Dorsolateral prefrontal cortex (tissue), 122 donors: ENCODE measurements at places on chromosomes 2 and 18.

- no peak for DNase-seq
These were observed 75.7 kb downstream of the ZAP70 start for GRCh38 chr2:97788986-97789644.

DNA sequence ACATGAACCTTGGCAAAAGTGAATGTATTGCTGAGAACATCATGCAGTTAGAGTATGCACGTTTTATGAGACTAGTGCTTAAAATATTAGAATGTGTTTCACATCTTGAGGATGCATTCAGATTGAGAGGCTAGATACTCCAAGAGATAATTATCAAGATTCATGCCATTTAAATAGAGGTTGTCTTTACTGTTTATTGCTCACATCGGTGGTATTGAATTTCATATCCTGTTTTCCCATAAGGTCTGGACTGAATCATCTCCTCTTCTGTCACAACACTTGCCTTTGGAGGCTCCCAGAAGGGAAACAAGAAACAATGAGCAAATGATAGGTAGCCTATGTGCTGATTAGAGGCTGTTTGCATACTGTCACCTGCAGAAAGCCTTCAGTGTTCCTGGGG, 83.8 kb downstream of the CLHC1 start:
- no peak for DNase-seq

DNA sequence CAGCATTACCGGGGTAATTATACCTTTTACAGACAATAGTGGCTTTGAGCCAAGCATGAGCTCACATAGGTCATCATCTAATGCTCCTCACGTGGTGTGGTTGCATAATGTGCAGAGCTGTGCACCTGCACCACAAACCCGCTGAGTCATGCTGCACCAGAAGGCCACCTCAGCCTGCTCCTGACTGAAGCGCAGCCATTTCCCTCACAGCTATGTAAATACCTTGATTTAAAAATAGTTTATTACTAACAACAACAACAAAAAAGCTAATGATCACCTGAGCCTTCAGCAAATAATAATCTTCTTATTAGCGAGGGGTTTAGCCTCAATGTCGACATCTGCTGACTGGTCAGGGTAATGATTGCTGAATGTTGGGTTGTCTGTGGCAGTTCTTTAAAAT, 238.8 kb downstream of the MBD5 start:
- DNase-seq, result no peak

- DNase-seq, result no peak
These were observed 18.8 kb upstream of the RMP24 start for GRCh38 chr18:35953688-35954087.

- no peak for DNase-seq
These were observed 90.6 kb downstream of the SGPP2 start for GRCh38 chr2:222514901-222515300.

- no peak for DNase-seq
These were observed 164.4 kb downstream of the PRPF40A start for GRCh38 chr2:152552888-152553287.

DNA sequence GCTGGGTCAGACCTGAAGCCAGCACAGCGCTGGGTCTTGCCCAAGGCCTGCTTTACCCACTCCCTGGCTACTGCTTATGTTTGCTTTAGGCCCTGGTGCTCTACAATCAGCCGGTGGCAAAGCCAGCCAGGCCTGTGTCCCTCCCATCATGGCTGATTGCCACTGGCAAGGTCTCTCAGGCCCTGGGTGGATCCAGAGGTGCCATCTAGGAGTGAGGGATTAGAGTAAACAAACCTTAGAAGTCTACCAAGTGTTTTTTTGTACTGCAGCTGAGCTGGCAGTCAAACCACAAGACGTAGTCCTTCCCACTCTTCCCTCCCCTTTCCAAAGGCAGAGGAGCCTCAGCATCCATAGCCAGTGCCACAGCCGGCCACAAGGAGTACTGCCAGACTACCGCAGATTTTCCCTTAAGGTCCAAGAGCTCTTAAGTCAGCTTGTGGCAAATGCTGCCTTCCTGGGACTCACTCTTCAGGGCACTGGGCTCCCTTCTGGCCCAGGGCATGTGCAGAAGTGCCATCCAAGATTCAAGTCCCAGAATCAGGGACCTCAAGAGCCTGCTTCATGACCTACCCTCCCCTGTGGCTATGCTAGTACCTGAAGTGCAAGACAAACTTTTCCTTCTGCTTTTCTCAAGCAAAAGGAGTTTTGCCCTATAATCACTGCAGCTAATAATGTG, 20.0 kb downstream of the IL1RL2 start:
- no peak for DNase-seq

DNA sequence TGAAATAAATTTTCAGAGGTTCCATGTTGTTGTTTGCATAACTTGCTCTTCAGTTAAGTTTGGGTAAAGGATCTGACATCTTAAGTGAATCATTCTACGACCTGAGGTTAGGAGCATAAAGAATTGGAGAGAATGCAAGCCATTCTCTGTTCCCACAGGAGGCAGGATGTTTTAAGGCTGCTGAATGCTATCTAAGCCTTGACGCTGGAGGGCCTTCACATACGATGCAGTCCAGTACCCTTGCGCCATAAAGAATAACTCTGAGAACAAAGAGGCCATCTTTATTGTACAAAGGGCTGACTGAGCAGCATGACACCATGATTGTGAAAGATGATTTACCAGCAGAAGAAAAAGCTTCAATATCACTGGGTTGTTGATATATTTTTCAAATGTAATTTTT, 198.4 kb downstream of the NYAP2 start:
- DNase-seq, result no peak

DNA sequence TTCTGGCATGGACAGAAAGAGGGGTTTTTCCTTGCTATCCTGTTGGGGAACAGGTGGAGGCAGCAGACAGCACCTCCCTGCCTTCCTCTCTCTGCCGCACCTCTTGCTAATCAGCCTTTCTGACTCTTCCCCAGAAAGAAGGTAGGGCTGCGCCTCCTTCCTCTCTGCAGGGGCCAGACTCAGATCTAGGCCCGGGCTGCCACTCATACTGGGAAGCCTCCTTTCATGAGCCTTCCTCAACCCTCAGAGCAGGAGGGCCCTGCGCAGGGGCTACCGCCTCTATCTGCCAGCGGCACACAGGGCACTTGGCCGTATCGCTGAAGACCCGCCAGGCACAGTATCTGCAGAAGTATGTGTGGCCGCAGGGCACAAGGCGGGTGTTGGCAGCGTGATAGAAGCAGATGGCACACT, 7.1 kb downstream of the NEURL3 start:
- DNase-seq, result no peak

DNA sequence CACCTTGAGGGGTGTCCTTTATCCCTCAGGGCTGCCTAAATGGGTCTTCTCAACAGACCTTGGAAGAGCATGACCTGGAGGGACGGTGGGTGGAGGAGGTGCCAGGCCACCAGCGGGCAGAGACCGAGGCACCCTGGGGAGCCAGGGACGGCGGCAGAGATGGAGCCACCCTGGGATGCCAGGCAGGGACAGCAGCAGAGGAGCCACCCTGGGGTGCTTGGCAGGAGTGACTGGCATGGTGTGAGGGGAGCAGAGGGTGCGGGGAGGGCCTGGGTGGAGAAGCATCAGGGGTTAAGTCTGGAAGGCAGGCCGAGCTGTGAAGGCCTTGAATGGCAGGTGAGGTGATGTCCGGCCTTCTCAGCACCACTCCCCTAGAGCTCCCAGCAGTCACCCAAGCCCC, 56.1 kb downstream of the CIB4 start:
- DNase-seq, result no peak

GRCh38 chr2:193963472-193964119, 1693.4 kb upstream of the SLC39A10 start:
- DNase-seq, result no peak

GRCh38 chr2:60280238-60280637, 273.2 kb downstream of the BCL11A start:
- no peak for DNase-seq

GRCh38 chr2:8285898-8286297, 396.0 kb upstream of the ID2 start:
- DNase-seq, result no peak

- no peak for DNase-seq
These were observed 43.2 kb upstream of the YWHAQ start for GRCh38 chr2:9673914-9674481.

DNA sequence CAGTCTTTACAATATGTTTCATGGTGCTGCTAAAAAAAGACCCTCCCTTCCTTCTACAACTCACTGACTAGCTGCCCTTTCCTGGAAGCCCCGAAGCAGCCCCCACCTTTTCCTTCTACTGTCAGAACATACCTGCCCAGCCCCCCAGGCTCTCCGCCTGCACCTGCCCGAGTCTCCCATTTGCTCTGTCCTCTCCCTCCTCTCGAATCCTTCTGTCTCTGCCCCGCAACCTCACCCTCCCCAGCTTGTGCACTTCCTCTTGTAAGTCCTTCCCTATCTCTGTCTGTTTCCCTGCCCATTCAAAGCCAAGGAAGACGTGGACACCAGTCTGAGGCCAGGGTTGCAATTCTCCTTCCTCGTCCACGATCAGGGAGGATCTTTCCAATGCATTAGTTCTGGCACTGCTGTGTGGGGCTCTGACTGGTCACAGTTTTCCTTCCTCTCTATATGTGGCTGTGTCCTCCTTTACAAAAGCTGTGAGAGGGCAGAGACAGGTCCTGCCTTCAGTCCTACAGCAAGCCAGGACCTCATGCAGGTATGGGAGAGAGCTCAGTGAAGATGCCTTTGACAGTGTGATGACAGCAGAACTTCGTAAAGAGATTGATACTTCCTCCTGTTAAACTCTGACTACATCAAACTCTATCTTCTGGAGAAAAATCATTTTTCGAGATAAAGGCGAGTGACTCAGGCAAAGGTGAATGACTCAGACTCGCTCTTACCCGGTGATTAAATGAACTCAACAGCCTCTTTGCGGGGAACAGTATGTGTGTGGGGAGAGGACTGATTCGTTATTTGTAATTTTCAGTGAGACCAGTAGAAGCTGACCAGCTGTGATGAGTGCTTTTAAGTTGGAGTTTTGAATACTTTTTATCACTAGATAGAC, 14.2 kb downstream of the TNFRSF11A start:
- no peak for DNase-seq
